Gastroesophageal sphincter (tissue), 4 donors: ENCODE measurements at places on chromosomes 12 and 14. TPM values are rescaled to one million over a fixed set of nuclear protein-coding genes. Genes with fewer than 3 reads are reported as not detected.

Gene TAS2R13
- total RNA-seq, result 1.8 TPM

Gene ENDOU
- total RNA-seq, result 0.42 TPM

Gene MIP
- not detected for total RNA-seq

Gene FSCB
- not detected for total RNA-seq

Gene SOAT2
- not detected for total RNA-seq

Gene EGLN3
- total RNA-seq, result 31.8 TPM

Gene CD27
- 0.89 TPM for total RNA-seq

Gene P2RX7
- 3.1 TPM for total RNA-seq

DNA sequence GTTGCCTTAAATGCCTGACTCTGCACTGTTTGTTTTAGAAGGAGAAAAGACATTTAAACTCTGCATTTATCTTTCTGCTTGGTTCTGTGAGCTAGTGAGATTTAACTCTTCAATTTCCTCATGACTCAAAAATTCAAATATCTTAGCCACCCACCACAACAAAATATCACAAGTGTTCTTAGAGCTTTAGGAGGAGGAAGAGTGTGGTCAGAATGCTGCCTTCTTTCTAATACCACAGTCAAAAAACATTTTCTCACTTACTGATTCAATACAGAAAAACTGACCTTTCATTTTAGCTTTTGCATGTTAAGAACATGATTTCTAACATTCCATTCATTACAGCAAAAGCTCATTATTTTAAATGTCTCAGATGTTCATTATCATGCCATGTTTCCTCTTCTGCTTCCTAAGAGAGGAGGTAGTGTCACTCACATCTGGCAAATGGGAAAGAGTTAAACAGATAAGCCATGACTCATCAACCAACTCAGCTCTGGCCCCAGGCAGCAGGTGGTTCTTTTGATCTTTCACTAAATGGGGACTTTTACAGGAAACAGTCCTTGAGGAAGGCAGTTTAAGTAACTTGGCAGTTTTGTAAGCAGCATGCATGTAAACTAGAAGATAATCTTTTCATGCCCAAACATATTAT lies 56.4 kb upstream of the RNU6-8 start:
- ATAC-seq, result no peak

DNA sequence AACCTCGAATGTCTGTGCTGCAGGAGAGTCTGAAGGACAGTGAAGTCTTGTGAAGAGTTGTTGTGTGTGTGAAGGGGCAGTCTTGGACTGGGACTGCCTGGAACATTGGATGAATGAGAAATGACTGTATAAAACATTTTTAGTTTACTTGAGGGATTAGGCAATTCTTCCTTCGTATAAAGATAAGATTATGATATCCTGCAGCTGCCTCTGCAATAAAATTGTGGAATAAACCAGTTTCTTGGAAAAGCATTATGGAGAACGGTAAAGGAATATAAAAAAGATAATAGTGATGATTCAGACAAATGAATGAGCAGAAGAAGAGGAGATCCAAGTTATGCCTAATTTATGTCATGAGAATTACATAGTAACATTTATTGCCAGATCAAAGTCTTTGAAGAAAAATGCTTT lies 30.9 kb upstream of the LUM start:
- ATAC-seq, result peak; percentile 62

DNA sequence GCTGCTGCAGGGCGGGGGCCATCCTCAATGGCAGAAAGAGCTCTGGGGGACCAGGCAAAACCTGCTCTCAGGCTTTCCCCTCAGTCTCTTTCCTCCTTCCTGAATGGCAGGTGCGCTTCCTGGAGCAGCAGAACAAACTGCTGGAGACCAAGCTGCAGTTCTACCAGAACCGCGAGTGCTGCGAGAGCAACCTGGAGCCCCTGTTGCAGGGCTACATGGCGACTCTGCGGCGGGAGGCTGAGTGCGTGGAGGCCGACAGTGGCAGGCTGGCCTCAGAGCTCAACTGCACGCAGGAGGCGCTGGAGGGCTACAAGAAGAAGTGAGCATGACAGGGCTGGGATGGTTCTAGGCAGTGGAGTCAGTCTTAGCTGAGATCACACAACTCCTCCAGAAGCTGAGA lies 22.9 kb upstream of the KRT83 start:
- ATAC-seq, result no peak

GRCh38 chr14:71749613-71750238 lies 182.5 kb upstream of the RGS6 start:
- ATAC-seq, result no peak

GRCh38 chr14:96797582-96798349 lies 584 bp downstream of the VRK1 start:
- ATAC-seq, result no peak

DNA sequence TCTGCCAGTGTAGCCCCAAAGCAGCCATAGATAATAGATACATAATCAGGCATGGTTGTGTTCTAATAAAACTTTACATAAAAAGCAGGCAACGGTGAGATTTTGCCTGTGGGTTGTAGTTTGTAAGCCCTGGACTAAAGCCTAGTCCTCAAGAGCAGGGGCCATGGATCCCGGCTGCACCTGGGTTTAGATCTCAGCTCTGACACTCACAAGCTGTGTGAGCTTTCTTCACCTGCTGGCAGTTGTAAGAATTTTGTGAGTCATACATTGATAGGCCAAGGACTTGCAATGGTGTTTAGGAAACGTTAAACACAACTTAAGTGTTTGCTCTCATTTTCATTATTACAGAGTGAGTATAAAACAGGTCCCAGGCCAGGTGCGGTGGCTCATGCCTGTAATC lies 395.8 kb upstream of the TBX3 start:
- no peak for ATAC-seq

DNA sequence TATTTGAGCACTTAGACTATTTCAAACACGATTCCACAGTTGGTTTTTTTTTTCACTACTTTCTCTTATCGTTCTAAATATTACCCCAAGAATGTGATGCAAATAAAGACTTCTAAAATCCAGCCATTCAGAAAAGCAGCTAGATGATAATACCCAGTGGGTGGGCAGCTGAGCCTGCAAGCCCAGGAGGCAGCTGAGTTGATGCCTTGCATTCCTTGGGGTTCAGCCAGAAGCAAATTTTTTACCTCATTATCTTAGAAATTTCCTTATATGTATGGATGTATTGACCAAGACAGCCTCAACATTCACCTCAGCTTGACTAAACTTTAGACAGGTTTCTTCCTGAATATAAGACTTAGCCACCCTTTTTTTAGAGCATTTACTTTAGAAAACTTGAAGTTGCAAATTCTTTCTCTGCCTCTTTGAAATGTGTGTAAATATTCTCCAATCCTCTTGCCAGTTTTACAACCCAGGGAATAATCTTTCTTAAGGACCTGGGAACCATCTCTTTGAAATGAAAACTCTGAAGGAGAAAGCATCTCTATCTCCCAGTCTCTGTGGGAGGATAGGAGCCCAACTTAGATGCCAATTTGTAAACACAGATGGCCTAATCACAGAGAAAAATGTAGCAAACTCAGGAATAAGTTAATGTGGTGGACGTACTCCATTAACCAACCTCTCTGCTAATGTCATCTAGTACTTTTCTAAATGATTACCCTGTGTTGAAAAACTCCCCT lies 52.2 kb upstream of the ANP32D start:
- ATAC-seq, result no peak

DNA sequence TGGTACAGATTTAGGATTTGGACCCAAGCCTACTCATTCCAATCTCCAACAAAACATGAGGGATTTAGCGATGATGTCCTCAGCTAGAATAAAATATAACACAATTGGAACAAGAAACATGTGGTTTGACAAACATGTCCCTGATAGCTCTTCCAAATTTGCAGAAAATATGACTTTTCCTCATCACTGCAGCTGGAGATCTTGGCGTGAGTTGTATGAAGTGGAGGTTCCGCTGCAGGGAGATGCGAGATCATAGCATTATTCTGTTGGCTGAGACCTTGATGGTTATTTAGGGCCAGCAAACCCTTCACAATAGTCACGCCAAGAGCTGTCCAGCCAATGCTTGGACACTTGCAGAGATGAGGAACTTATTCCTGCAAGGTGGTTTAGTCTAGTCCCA lies 413.4 kb upstream of the TBX3 start:
- no peak for ATAC-seq

GRCh38 chr14:59067127-59067894 lies 121.2 kb upstream of the DAAM1 start:
- no peak for ATAC-seq

- no peak for ATAC-seq
Measured at GRCh38 chr12:109881752-109882151, 1.4 kb upstream of the GLTP start.

GRCh38 chr12:123530668-123531067 lies 2.9 kb downstream of the RILPL1 start:
- no peak for ATAC-seq

DNA sequence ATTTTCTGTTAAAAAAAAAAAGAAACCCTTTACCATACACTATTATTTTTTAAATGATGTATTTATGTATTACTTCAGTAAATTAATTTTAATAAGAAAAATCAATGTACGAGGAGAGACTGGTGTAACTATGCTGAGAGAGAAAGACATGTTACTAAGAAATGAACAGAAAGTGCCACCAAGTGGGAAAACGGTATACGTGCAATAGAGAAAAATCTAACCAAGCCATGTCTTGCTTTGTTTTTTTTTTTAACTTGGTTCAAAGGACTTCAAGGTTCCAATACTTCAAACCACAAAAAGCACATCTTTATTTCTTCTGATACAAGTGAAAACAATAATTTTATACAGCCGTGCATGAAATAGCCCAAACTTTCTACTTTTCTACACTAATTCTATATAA lies 22.9 kb downstream of the NDUFA12 start:
- ATAC-seq, result no peak

DNA sequence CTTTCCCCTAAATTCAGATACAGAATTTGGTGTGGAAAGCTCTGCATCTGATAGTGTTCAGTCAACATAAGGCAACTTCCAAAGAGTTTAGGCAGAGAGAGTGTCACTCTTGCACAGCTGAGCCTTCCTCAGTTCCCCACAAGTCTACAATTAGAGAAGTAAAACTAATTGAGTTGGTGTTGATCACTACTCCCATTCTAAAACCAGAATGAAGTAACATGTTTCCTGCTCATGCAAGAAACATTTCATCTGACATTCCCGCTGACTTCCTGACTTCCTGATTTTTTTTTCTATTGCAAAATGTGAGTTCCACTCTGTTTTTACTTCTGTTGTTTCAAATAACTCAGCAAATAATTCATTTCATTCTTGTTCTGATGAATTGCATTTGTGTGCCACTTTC lies 271.0 kb downstream of the ALG10B start:
- ATAC-seq, result no peak

DNA sequence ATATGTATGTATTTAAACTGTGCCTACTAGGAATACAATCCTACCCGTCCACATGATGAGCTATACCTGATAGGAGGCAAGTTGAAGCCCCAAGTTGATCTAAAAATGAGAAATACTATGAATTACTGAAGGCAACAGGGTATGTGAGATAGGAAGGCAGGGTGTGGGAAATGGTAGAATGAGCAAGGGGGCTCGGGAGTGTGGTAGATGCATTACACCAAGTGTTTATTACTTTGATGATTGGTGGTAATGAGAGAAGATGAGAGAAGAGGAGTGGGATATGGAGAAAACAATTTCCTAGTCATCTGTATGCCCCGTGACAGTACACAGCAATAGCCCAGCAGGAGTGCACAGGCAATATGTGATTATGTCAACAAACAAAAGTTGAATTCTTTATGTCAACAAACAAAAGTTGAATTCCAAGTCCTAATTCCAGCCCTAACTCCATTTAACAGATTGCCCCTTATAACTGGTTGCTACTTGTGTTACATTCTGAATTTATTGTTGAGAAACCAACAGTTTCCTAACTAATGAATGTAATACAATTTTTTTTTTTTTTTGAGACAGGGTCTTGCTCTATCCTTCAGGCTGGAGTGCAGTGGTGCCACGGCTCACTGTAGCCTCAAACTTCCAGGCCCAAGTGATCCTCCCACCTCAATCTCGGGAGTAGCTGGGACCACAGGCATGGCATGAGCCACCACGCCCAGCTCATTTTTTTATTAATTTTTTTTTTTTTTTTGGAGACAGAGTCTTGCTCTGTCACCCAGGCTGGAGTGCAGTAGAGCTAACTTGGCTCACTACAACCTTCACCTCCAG lies 2.5 kb downstream of the LPCAT3 start:
- ATAC-seq, result no peak

DNA sequence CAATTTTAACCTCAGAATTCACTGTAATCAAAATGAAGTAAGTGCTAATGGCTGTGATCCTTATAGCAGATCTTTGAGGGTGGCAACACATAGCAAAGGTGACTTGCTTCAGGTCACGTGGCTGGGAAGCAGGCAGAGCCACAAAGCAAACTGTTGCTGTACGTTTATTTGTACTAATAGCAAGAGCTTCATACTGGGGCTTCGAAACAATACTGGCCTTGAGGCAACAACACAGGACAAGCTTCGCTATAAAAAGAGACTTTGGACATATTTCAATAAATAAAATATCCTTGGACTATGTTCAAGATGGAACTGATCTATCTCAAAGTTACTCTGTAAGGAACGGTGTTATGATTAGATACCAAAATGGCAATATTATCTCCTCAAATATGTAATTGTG lies 44.6 kb downstream of the MSRB3 start:
- ATAC-seq, result no peak

GRCh38 chr12:122845865-122846621 lies 10.8 kb downstream of the HIP1R start:
- ATAC-seq, result no peak

- ATAC-seq, result no peak
Measured at GRCh38 chr12:49797449-49797776, 30.8 kb downstream of the NCKAP5L start.

GRCh38 chr12:112665958-112666357 lies 125.6 kb upstream of the RPH3A start:
- no peak for ATAC-seq

DNA sequence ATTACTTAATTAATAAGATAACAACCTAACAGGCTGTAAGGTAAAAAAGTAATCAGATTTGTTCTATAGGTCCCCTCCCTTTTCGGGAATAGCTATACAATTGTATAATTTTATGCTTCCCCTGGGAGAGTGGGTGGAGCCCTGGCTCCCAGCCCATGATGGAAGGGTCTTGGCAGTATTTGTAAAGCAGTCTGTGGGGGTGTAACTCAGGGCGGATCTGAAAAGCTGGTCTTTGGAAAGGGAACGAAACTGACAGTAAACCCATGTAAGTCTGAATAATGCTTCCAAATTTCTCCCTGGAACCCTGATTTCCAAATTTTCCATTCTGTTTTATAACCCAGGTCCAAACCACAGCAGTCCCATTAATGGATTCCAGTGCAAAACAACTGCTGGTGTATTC lies 110.4 kb downstream of the DAD1 start:
- ATAC-seq, result no peak

GRCh38 chr14:80447392-80447791 lies 236.1 kb upstream of the DIO2 start:
- ATAC-seq, result no peak

- ATAC-seq, result no peak
Measured at GRCh38 chr12:56574210-56574609, 52.6 kb downstream of the RBMS2 start.

- ATAC-seq, result no peak
Measured at GRCh38 chr14:94775091-94775870, 5.4 kb upstream of the GSC start.
